Skeletal muscle tissue (tissue), 5 donors: ENCODE measurements at places on chromosomes 11 and 22. TPM values are rescaled to one million over a fixed set of nuclear protein-coding genes. Genes with fewer than 3 reads are reported as not detected.

GGTLC3 gene
- not detected for total RNA-seq

B3GAT1 gene
- total RNA-seq: under 0.01 TPM

NRXN2 gene
- 9.4 TPM for total RNA-seq

MPPED2 gene
- 15.7 TPM for total RNA-seq

TRIM29 gene
- 0.52 TPM for total RNA-seq

TLCD5 gene
- 5.2 TPM for total RNA-seq

PHOX2A gene
- total RNA-seq: not detected

AGBL2 gene
- total RNA-seq: 2.6 TPM

CASP5 gene
- 0.52 TPM for total RNA-seq

MTMR2 gene
- 18.8 TPM for total RNA-seq

ZNF214 gene
- total RNA-seq: 2.6 TPM

SNX32 gene
- total RNA-seq: under 0.01 TPM

INS gene
- not detected for total RNA-seq
